ENCODE measurements at places on chromosomes 16 and 17.

DNA sequence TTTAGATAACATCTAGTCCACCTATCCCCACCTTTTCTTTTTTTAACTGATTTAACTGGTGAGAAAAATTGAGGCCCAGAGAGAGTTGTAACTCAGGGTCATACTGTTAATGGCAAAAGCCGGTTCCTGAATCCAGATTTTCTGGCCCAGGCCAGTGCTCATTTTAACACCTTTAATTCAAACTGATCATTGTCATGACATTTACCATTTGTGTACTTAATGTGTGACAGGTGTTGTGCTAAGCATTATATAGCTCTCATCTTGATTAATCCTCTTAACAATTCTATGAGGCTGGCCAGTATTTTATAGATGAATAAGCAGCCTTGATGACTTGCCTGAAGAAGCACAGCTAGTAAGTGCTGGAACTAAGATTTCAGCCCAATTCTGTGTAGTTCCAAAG is 14.4 kb downstream of the RHOT1 start:
- H3K4me1 ChIP-seq, result peaks cover 2% of the 10 kb centered on the region
- no peak for DNase-seq
- no peak overlapping the region for H3K27ac ChIP-seq
- peaks cover 22% of the 10 kb centered on the region for H3K36me3 ChIP-seq
- no peak overlapping the region for H3K4me3 ChIP-seq

DNA sequence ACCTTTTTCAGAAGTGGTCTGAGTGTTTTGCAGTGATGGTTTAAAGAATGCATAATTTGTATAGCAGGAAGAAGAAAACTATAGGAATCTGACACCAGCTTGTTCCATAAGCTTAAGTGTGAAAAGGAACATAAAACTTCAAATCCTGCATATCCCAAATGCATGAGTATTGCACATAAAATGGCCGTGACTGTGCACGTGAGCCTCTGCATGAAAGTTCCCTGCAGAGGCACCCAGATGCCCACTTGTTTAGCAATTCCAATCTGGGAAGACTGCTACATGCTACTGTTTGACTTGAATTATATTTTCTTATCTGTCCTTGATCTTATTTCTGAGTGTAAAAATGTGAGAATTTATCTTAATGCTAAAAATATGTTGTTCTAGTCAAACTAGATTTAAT is 21.5 kb downstream of the MARCHF10 start:
- H3K27me3 ChIP-seq, result no peaks in the 10 kb centered on the region
- H3K27ac ChIP-seq, result no peak overlapping the region
- no peak for DNase-seq
- H3K4me3 ChIP-seq, result no peak overlapping the region

DNA sequence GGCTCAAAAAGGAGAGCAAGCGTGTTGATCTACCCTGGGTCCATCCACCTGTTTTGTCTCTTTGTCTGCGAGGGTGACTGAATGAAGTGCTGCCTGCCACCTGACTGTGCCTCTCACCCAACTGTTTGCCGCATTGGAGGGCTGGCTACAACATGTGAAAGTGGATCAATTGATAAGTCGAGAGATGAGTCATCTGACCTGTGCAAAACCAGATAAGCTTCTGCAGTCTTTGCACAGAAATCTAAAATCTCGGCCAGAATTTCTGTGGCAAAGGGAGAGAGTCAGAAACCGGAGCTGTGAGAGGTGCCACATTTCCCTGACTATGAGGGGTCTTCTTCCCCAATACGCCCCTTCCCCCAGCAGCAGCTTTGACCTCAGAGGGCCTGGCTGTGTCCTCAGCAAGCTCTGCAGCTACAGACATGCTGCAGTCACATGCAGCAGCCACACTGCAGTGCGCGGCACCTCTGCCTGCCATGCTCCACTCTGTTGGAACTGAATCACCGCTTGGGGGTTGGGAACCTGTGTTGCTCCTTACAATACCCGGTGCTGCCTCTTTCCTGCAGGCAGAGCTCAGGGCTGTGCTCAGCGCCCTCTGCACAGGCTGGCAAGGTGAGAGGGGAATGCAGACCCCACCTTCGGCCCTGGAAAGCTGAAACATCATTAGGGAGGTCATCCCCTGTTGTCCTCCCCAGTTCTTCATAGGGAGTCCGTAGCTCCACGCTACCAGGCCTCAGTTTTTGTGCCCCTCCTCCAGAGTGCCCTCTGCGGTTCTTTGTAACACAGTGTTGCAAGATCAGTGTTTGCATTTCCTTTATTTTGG is 16.2 kb upstream of the HAS3 start:
- H3K36me3 ChIP-seq, result peaks cover 3% of the 10 kb centered on the region
- H3K27ac ChIP-seq, result peak overlapping the region; percentile 65
- H3K4me1 ChIP-seq, result peaks cover 15% of the 10 kb centered on the region
- no peaks in the 10 kb centered on the region for H3K27me3 ChIP-seq

DNA sequence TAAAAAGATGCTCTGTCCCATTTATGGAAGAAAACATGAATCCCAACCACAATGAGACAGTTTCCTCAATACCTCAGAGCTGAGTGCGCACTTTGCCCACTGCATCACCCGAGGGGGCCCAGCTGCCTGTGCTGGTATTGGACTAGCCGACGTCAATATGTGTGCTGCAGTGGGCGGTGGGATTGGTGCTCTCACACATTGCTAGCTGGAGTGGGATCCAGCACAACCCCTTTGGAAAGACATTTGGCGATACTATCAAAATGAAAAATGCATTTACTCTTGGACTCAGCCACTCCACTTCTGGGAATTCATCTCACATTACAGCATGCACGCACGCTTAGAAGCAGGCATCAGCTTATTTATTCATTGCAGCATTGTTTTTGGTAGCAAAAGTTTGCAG is 289.2 kb upstream of the FOXF1 start:
- H3K4me3 ChIP-seq, result no peak overlapping the region
- H3K27me3 ChIP-seq, result peaks cover 39% of the 10 kb centered on the region
- H3K27ac ChIP-seq, result no peak overlapping the region
- H3K36me3 ChIP-seq, result no peaks in the 10 kb centered on the region
- H3K4me1 ChIP-seq, result peaks cover 5% of the 10 kb centered on the region
- no peak for DNase-seq

GRCh38 chr17:33889040-33889439 is 366.0 kb upstream of the CCL2 start:
- DNase-seq, result no peak
- peaks cover 9% of the 10 kb centered on the region for H3K27me3 ChIP-seq
- H3K4me3 ChIP-seq, result no peak overlapping the region
- H3K36me3 ChIP-seq, result no peaks in the 10 kb centered on the region
- no peaks in the 10 kb centered on the region for H3K4me1 ChIP-seq

DNA sequence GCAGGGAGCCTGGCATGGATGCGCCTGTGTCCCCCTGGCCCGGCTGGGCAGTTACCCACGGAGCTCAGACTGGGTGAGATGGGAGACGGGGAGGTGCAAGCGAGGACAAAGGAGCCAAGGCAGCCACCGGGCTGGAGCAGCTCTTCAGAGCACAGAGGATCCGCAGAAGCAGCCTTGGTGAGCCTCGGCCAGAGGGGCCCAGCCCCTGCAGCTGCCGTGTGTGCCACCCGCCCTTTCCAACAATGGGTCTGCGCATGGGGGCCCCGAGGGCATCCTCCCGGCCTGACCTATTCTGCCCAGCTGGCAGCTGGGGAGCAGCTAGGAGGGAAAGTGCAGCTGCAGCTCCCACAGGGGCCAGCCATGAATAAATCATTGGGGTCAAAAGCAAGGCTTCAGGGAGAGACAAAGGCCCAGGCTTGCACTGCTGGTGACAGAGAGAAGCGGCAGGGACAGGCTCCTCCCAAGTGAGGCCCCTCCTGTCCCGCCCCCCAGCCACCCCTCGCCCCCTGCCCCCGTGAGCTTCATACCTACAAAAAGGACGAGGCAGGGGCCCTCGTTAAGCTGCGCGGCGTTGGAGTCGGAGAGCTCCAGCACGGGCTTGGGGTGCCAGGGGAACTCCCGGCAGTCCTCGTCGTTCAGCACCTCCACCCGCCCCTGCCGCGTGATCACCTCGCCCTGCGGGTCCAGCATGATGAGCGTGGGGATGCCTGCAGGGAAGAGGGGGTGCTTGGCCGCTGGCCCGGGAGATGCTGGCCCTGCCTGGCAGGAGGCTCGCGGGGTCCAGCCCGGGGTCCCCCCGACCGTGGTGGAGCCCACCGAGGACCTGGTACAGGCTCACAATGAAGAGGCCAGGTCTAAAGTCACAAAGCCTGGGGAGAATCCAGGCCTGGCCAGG is 22.6 kb downstream of the MRM3 start:
- H3K36me3 ChIP-seq, result peaks cover 6% of the 10 kb centered on the region
- no peak overlapping the region for H3K27ac ChIP-seq
- no peak for DNase-seq

GRCh38 chr16:49659356-49659755 is 196.6 kb downstream of the ZNF423 start:
- H3K27me3 ChIP-seq, result no peaks in the 10 kb centered on the region
- H3K4me1 ChIP-seq, result peaks cover 9% of the 10 kb centered on the region
- no peaks in the 10 kb centered on the region for H3K36me3 ChIP-seq
- H3K4me3 ChIP-seq, result no peak overlapping the region

GRCh38 chr16:77322757-77323156 is 112.1 kb downstream of the ADAMTS18 start:
- peaks cover 11% of the 10 kb centered on the region for H3K36me3 ChIP-seq
- no peak overlapping the region for H3K27ac ChIP-seq
- DNase-seq, result no peak
- no peak overlapping the region for H3K4me3 ChIP-seq
- H3K4me1 ChIP-seq, result peaks cover 12% of the 10 kb centered on the region
- no peaks in the 10 kb centered on the region for H3K27me3 ChIP-seq

- peaks cover 6% of the 10 kb centered on the region for H3K4me1 ChIP-seq
- H3K36me3 ChIP-seq, result no peaks in the 10 kb centered on the region
- H3K27me3 ChIP-seq, result no peaks in the 10 kb centered on the region
- no peak for DNase-seq
Measured at GRCh38 chr16:59053911-59054310, 319.8 kb upstream of the GOT2 start.

GRCh38 chr17:7398612-7399011 is 4.3 kb upstream of the PLSCR3 start:
- no peak overlapping the region for H3K4me3 ChIP-seq
- DNase-seq, result no peak
- H3K27me3 ChIP-seq, result no peaks in the 10 kb centered on the region

- H3K36me3 ChIP-seq, result no peaks in the 10 kb centered on the region
- H3K4me3 ChIP-seq, result no peak overlapping the region
- no peak overlapping the region for H3K27ac ChIP-seq
- H3K27me3 ChIP-seq, result peaks cover 8% of the 10 kb centered on the region
- DNase-seq, result no peak
Measured at GRCh38 chr17:12342161-12342560, 321.5 kb downstream of the MAP2K4 start.

GRCh38 chr17:67068999-67069398 is 24.6 kb downstream of the CACNG1 start:
- DNase-seq, result no peak
- no peaks in the 10 kb centered on the region for H3K27me3 ChIP-seq
- H3K4me1 ChIP-seq, result peaks cover 31% of the 10 kb centered on the region
- H3K36me3 ChIP-seq, result peaks cover 4% of the 10 kb centered on the region
- no peak overlapping the region for H3K27ac ChIP-seq

DNA sequence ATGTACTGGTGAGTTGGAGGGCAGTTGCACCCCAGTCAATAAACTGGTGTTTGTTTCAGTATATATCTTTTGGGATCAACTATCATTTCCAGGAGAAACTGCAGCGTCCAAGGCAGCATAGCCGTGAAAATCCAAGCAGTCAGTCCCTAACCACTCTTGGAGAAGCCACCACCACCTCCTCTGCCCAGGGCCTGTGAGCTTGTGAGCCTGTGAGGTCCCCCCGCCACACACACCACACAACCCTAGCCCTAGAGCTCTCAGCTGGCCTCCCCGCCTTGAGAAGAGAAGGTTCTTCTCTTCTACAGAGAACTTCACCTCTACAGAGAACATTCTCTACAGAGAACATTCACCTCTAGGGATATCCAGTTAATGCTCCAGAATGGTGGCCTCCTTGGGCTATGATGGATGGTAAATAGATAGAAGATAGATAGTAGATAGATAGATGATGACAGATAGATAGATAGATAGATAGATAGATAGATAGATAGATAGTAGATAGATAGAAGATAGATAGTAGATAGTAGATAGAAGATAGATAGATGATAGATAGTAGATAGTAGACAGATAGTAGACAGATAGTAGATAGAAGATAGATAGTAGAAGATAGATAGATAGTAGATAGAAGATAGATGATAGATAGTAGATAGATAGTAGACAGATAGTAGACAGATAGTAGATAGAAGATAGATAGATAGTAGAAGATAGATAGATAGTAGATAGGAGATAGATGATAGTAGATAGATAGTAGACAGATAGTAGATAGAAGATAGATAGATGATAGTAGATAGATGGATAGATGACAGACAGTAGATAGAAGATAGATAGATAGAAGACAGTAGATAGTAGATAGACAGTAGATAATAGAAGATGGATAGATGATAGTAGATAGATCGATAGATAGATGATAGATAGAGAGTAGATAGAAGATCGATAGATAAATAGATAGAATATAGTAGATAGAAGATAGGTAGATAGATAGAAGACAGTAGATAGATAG is 13.7 kb downstream of the ALOX15B start:
- H3K27me3 ChIP-seq, result peaks cover 39% of the 10 kb centered on the region
- no peak for DNase-seq
- no peaks in the 10 kb centered on the region for H3K36me3 ChIP-seq
- no peak overlapping the region for H3K27ac ChIP-seq
- H3K4me1 ChIP-seq, result peaks cover 19% of the 10 kb centered on the region

- H3K27me3 ChIP-seq, result no peaks in the 10 kb centered on the region
- H3K4me1 ChIP-seq, result peaks cover 16% of the 10 kb centered on the region
- no peak for DNase-seq
- H3K36me3 ChIP-seq, result peaks cover 1% of the 10 kb centered on the region
Measured at GRCh38 chr17:29948448-29949215, 7.2 kb downstream of the EFCAB5 start.

GRCh38 chr17:67360880-67361279 is 5.5 kb downstream of the PSMD12 start:
- H3K27ac ChIP-seq, result no peak overlapping the region
- no peak overlapping the region for H3K4me3 ChIP-seq
- no peaks in the 10 kb centered on the region for H3K27me3 ChIP-seq
- H3K4me1 ChIP-seq, result peaks cover 17% of the 10 kb centered on the region
- DNase-seq, result no peak
- H3K36me3 ChIP-seq, result peaks cover 16% of the 10 kb centered on the region
